Tibial artery (tissue), 4 donors: ENCODE measurements at places on chromosomes 3 and 15.

- no peak for DNase-seq
- H3K27me3 ChIP-seq: no peaks in the 10 kb centered on the region
- H3K4me3 ChIP-seq: no peak overlapping the region
Measured at GRCh38 chr3:18351823-18352744, 73.1 kb downstream of the SATB1 start.

DNA sequence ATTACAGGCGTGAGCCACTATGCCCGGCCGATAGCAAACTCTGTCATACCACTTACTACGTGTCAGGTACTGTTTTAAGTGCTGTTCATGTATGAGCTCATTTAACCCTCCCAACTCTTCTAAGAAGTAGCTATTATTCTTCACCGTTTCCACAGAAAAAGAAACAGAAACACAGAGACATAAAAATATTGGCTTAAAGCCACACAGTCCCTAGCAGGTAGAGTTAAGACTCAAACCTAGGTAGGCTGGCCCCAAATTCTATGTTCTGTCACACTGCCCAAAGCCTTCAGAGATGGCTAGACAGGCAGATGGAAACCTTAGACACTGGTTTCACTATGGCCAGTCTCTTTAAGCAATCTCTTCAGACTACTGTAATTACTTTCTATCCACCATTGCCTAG lies 149.8 kb upstream of the KCNMB2 start:
- DNase-seq: no peak
- H3K4me3 ChIP-seq: no peak overlapping the region
- H3K27me3 ChIP-seq: no peaks in the 10 kb centered on the region
- H3K4me1 ChIP-seq: peaks cover 38% of the 10 kb centered on the region
- H3K27ac ChIP-seq: no peak overlapping the region

GRCh38 chr15:47523681-47524475 lies 193.4 kb upstream of the SEMA6D start:
- H3K4me3 ChIP-seq: no peak overlapping the region
- no peak for DNase-seq
- no peaks in the 10 kb centered on the region for H3K36me3 ChIP-seq
- H3K27me3 ChIP-seq: no peaks in the 10 kb centered on the region
- no peaks in the 10 kb centered on the region for H3K4me1 ChIP-seq

- H3K4me3 ChIP-seq: no peak overlapping the region
- peaks cover 65% of the 10 kb centered on the region for H3K36me3 ChIP-seq
- H3K27me3 ChIP-seq: no peaks in the 10 kb centered on the region
- H3K27ac ChIP-seq: no peak overlapping the region
Measured at GRCh38 chr3:45940004-45940780, 3.1 kb upstream of the CXCR6 start.

DNA sequence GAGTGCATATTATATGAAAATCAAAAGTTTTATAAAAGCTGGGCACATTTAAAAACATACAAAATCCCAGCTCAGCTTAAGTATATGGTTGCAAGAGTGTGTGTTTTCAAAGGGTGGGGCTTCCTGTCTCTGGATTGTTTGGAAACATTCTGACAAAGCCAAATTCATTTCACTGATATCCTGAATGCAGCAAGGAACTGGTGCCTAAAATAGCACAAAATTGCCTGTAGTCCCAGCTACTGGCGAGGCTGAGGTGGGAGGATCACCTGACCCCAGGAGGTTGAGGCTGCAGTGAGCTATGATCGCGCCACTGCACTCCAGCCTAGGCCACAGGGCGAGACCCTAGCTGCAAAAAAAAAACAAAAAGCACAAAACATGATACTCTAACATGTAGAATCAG lies 13.0 kb upstream of the TJP1 start:
- peak overlapping the region; percentile 45 for H3K27ac ChIP-seq
- no peaks in the 10 kb centered on the region for H3K27me3 ChIP-seq

DNA sequence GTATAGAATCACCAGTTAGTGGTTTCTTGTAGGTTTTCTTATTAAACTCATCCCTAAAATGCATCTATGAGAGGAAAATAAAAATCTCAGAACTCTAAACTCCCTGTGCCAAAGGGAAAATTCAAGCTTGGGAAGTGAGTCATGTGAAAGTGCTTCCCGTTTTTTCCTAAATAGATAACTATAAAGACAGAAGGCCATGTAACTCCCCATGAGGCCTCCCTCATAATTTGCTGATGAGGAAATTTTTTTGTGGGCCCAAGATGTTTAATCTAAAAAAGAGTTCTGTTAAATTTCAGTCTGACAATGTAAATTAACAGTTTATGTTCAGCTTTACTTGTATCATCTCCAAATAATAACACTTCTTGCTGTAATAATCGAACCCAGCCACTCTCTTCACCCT lies 1273.9 kb downstream of the OTOL1 start:
- H3K4me3 ChIP-seq: no peak overlapping the region
- H3K36me3 ChIP-seq: no peaks in the 10 kb centered on the region
- H3K27me3 ChIP-seq: no peaks in the 10 kb centered on the region
